ENCODE measurements at places on chromosomes 2 and 18.

DNA sequence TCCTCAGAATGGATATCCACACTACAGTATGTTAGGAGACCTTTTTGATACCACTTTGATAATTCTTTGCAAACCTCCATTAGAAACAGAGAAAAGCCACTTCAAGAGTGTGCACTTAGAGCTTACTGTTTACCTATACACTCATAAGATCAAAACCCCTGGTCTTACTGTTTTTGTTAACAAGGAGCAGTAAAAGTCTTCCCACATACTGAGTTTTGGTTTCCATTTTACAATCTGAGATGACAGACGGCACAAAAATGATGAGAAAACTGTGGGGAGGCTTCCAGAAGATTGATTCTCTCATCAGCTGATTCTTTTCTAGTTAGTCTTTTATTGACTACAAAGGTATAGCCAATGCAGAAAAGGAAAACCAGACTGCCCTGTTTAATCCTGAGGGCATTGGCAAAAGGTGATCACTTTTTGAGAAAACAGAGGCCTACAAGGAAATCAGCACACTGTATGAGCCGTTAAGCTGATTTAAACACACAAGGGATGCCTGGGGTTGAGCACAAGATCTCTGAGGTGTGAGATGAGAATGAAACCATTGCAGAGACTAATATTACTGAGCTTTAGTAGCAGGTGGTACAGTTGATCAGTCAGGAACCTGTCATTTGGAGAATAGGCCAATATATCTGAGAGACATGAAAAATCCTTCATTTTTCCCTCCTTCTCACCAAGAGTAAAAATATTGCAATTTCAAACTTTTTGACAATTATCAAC is 368.6 kb downstream of the GRB14 start:
- no peak for DNase-seq

DNA sequence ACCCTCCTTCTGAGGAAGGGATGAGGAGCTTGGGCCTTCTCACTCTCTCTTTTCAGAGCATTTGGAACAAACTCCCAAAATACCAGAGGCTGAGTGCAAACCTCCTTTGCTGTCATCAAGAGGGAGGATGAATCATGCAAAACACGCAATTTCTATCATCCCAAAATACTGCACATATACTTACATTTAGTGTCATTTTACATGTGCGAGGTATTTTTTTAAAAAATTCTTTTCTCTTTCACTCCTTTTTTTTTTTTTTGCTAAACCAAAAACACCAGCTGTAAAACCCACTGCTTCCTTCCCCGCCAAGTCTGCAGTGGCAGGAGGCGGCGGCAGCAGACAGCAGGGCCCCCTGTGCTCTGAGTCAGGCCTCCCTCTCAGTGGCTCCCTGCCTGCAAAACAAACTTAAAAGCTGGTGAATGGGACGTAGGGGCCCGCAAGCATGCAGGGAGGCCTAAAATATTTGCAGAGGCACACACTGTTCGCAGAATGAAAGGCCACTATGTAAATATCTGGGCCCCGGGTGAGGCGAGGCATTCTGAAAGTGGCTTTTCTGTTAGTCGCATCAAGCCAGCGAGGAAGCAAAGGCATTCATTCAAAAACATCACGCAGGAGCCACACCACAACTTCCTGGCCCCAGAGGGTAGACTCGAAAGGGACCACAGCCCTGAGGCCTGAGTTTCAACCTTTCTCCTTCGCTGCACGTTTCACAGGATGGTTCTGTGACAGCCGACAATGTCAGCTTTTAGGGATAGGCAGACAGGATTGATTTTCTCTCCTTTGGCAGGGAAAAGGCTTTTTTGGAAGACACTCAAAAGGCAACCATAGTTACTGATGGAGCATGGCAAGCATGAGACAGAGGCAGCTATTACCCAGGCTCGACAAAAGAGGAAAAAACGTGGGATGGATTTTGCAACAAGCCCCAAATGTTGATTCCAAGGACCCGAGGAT is 73.4 kb downstream of the ACTR2 start:
- peak; percentile 79 for DNase-seq

DNA sequence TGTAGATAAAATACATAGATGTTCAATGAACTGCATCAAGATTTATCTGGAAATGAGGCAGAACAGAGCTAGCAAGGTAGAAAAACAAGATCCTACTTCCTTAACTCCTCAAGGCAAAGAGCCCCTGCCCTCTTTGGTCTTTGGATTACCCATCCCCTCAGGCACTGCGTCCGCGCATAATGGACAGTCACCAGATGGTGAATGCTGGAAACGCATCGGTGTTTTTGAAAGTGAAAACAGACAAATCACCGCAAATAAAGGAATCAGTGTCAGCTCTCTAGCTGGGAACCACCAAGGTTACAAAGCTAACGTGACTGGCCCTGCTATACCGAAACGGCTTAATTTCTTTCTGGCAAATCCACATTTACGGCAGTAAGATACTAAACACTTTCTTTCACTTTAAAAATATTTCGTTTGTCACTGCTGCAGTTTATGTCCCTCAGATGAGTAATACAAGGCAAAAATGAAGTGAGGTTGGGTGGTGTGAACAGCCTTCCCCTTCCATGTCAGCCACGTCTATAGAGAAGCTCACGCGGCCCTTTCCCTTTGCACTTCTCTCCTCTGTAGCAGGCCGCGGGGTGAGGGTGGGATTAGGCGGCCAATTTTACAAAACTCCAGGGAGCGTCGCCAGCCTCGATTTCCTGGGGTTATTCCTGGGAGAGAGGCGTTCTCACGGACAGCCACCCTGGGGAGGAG is 627 bp upstream of the GALR1 start:
- DNase-seq: no peak

DNA sequence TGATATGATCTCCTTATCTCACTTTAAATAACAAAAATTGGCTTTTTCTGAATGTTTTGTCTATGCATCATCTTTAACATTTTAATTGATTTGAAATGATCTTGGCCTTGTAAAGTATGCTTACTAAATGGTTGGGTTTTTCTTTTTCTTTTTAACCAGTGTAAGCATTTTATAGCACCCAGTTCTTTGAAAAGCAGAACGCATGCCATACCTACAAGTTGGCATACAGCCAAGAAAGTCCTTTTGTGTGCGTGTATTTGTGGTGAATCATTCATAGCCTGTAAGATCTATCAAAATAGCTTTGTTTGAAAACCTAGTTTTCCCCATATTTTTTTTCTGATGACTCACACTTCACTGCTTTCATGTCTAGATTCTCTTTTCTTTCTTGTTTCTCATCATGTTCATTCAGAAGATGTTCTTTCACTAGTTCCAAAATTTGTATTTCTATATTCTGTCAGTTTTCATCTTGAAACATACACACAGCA is 4.1 kb upstream of the VRK2 start:
- DNase-seq: peak; percentile 95

- no peak for DNase-seq
These were observed 184.0 kb downstream of the SCG2 start for GRCh38 chr2:223418131-223418530.

GRCh38 chr2:118878531-118879149 is 31.2 kb upstream of the EN1 start:
- no peak for DNase-seq

DNA sequence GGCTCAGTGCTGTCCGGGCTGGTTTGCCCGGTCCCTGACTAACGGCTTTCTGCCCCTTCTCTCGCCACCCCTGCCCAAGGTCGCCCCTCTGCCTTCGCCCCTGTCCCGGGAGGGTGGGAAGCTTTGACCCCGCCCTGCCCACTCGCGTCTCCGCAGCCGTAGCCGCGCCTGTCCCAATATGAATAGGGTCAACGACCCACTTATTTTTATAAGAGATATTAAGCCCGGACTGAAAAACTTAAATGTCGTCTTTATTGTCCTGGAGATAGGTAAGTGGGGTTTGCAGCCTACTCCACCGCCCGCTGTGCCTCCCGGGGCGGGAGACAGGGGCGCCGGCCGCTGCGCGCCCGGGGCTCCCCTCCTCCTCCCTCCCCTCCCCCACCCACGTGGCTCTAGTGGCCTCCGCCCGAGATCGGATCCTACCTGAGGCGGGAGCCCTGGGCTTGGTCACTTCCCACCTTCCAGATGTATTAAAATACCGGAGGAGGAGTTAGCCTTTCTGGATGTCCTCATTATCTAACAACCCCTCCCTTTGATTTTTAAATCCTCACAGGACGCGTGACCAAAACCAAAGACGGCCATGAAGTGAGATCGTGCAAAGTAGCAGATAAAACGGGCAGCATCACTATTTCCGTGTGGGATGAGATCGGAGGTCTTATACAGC is 633 bp downstream of the NABP1 start:
- DNase-seq: no peak

DNA sequence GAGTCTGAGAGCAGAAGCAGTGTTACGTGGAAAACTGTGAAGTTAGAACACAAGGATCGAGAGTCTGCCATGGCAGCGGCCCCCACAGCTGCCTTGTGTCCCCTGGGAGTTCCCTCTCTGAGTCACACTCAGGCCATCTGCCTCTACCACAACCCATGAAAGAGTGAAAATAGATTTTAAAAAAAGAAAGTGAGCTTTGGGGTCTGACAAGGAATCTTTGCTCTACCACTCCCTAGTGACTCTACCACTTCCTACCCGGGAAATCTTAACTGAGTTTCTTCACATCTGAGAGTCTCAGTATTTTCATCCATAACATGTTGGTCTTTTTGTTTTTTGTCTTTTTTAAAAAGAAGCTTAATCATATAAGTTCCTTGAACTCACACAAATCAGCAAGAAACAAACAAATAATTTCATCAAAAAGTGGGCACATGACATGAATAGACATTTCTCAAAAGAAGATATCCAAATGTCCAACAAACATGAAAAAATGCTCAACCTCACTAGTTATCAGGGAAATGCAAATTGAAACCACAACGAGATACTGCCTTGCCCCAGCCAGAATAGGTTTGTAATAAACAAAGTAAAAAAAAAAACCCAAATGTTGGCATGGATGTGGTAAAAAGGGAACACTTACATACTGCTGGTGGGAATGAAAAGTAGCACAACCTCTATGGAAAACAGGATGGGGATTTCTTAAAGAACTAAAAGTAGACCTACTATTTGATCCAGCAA is 2.4 kb upstream of the MSGN1 start:
- no peak for DNase-seq

- DNase-seq: no peak
These were observed 111.3 kb downstream of the TSN start for GRCh38 chr2:121866789-121867188.

GRCh38 chr2:66813525-66813924 is 378.6 kb downstream of the MEIS1 start:
- DNase-seq: peak; percentile 39

- no peak for DNase-seq
These were observed 1.9 kb upstream of the GALNT14 start for GRCh38 chr2:31140151-31140550.

- no peak for DNase-seq
These were observed 18.2 kb upstream of the DUSP2 start for GRCh38 chr2:96163415-96163767.

DNA sequence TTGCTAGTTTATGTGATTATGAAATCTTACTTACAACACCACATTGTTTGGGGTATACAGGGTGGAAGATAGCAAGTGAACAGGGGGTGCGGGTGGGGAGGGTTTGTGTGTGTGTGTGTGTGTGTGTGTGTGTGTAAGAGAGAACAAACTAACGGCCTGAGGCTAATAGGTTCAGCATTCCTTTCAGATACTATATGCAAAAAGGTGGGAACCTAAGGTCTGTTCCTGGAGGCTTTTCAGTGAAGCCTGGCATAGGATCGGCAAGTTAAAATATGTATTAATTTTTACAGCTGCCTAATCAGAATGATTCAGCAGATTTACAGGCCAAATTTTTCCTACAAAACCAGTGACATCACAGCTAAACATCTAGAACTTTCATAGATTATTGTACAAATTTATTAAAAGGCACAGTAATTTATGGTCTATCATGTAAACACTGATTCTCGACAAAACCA is 7.6 kb upstream of the SPDYA start:
- peak; percentile 78 for DNase-seq

GRCh38 chr2:172288603-172289002 is 138.8 kb upstream of the ITGA6 start:
- no peak for DNase-seq

GRCh38 chr2:186749219-186749618 is 55.4 kb downstream of the FAM171B start:
- no peak for DNase-seq

- no peak for DNase-seq
These were observed 17.1 kb downstream of the TSHZ1 start for GRCh38 chr18:75227535-75228296.

- DNase-seq: peak; percentile 26
These were observed 779 bp downstream of the DGKD start for GRCh38 chr2:233354971-233355574.

- no peak for DNase-seq
These were observed 27.2 kb downstream of the CDKL4 start for GRCh38 chr2:39216346-39217191.

GRCh38 chr2:191303140-191304005 is 58.2 kb downstream of the MYO1B start:
- peak; percentile 57 for DNase-seq

DNA sequence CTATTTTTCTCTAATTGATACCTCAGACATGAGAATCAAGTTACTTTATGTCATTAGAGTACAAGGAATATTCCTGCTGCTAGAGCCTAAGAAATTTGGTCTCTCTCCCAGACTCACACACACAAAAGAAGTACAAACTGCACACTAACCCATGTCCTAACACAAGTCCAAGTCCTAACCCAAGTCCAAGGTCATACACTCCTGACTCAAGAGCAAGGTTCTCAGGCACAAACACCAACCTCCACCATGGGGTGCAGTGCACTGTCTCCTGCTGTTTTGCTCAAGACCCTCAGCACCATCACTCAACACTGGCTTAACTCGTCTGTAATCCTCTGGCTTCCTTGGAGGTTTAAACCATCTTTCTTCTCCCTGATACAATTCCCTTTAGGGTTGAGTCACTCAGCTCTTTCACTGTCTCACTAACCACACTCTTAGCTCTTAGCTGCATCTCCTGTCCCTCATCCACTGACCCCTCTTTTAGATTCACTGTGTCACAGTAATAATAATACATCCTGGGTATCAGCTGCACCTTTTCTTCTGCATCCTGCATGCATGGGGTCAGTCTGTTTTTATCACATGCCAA is 129.8 kb downstream of the BCL2L11 start:
- peak; percentile 15 for DNase-seq

DNA sequence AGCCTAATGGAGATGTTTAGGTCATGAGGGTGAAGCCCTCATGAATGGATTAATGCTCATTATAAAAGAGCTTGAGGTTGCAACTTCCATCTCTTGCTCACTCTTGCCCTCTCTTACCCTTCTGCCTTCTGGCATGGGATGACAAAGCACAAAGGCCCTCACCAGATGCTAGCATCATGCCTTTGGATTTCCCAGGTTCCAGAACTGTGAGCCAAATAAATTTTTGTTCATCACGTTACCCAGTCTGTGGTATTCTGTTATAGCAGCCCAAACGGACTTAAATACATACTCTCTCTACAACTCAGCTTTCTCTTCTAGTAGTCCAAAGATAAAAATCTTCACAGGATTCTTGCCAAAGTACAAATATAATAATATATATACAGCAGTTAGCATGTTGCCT is 75.8 kb downstream of the LNPK start:
- peak; percentile 49 for DNase-seq

- peak; percentile 89 for DNase-seq
These were observed 43.4 kb upstream of the TNFRSF11A start for GRCh38 chr18:62281684-62282083.

- DNase-seq: peak; percentile 98
These were observed 70.9 kb upstream of the ST6GAL2 start for GRCh38 chr2:106956879-106957278.

- peak; percentile 83 for DNase-seq
These were observed 162.7 kb upstream of the NT5C1B start for GRCh38 chr2:18752022-18752493.

Data from iris pigment epithelial cell (primary cell).